Astrocyte of the spinal cord (primary cell): ENCODE measurements at places on chromosomes 3 and 15.

DNA sequence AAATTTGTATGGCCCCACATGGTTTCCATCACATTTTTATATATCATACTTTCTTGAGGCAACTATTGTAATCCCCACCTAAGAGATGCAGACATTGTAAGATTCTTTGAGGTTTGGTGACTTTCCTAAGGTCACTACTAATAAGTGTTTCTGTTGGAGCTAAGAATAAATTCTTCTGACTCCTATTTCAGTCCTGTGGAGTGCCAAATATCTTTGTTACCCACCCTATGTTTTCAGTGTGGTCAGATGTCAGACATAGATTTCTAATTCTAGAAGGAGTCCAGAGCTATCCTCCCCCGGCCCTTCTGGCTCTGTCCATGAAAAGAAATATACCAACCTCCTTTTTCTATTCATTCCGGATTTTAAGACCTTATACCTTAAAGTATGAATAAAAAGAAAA lies 46.2 kb upstream of the FILIP1L start:
- no peak for DNase-seq

GRCh38 chr15:31525185-31525695 lies 198.6 kb downstream of the KLF13 start:
- DNase-seq: no peak

GRCh38 chr3:58356054-58356453 lies 23.4 kb downstream of the PXK start:
- no peak for DNase-seq

DNA sequence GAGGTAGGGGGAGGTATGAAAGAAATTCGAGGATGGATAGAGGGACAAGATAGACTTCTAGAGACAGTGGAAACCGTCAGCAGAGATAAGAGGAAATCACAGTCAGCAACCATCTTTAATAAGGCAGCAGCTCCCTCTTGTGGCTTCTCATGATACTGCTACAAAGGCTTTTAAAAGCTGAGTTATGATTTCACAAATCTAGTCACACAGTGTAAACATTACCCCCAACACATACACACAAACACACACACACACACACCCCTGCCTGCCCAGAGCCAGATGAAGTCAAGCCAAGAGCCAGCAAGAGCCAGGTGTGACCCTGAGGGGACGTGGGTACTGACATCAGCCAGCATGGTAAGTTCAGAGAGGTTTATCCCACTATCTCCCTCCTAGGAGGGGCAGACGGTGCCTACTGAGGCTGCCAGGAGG lies 18.9 kb upstream of the TGM5 start:
- peak; percentile 57 for DNase-seq

DNA sequence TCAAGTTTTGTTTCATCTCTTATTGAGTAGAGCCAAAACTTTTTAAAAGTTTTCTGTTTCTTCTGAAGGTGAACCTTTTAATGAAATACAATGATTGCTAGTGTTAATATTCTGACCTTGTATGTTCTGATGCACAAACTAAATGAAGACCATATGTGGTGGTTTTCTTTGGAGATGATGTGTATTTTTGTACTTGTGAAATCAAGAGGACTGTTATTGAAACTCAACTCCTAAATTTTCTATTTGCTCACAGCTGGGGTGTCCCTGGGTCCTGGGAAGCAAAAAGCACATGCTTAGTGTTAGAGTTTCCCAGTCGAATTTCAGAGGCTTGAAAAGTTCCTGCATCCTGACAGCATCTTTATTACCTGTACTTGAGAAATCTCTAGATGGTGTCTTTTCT lies 1185.8 kb upstream of the ALCAM start:
- peak; percentile 58 for DNase-seq

DNA sequence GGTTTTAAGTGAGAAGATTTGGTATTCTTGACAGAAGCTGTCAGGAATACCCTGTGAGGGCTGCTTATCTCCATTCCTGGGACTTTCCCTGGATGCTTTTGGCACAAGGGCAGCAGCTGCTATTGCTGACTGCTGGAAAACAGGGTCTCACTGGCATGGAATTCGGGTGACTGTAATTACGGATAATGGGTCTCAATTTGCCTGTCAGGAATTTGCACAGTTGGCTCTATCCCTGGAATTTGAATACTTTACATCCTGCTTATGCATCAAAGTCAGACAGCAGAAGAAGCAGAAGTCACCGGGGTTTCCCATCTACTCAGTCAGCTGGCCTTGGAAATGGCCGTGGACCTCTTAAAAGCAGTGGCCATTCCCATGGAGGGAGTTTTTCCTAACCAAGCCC lies 25.9 kb upstream of the AKAP13 start:
- DNase-seq: peak; percentile 40

GRCh38 chr3:55066551-55067047 lies 138.7 kb upstream of the LRTM1 start:
- DNase-seq: peak; percentile 21

DNA sequence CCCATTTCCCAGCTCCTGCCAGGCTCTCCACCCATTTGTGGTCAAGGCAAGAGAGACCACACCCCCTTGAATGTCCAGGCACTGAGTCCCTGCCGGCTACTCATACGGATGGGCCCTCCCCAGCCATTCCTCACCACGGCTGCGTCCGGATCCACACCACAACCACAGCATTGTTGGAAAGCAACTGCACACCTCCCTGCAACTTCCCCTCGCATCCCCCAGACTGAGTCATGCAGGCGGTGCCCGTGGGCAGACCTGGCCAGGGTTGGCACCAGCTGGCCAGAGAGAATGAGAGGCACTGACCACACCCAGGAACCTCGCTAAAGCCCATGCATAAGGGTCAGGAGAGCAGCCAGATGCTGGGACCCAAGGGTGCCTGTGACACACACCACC lies 30.5 kb downstream of the LOXL1 start:
- DNase-seq: peak; percentile 95

DNA sequence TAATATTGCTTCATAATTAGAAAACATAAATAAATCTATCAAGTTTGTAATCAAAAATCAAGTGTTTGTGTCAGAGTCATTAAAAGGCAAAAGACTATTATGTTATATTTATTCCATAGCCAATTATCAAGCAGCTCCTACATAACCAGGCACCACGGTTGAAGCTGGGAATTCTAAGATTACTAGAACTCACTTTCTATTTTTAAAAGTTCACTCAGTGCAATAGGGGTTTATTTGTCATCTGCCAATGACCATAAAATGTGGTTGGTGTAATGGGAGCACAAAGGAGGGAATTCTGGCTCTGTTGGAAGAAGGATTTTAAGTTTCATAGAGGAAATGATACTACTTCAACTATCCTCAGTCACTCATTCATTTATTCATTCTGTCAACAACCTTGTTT lies 57.7 kb downstream of the TRIM69 start:
- DNase-seq: no peak

GRCh38 chr15:94070356-94071295 lies 160.7 kb upstream of the MCTP2 start:
- DNase-seq: peak; percentile 66

DNA sequence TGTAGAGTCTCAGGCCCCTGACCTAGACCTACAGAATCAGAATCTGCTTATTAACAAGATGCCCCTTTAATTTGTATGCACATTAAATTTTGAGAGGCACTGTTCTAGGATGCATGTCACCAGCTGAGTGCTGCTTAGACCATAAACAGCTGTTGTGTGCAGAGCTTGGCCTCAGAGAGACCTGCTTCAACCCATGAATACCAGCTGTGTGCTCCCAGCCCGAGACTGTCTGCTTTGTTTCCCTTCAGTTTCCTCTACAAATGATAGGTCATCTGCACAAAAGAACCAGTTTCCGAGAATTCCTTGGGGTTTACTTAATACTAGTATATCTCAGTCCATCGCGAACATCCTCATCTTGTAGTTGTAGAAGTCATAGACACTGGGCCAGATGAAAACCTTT lies 158.5 kb upstream of the PFN2 start:
- DNase-seq: no peak

- no peak for DNase-seq
Measured at GRCh38 chr3:50525191-50525910, 21.9 kb upstream of the CACNA2D2 start.

DNA sequence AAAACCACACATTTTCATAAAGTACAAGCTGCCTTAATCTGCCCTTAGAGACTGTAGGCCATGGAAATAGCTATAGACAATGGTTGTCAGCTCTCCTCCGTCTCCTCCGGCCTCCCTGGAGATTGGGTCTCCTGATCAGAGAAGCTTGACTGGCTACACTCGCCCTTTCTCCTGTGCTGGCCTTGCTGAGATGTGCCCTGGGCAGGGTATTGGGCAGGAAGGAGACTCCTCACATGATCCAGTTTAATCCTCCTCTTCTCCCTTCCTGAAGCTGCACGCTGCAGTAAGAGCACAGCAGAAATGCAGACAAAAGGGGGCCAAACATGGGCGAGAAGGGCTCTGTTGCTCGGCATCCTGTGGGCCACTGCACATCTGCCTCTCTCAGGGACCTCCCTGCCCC lies at the start of gene SLC24A5:
Gene SLC24A5, plus strand, starts transcription at position 246 of the 400 bp plus-strand sequence. Its CDS starts 55 bp downstream, at position 301.
- no peak for DNase-seq

GRCh38 chr3:40873934-40874699 lies 325.2 kb upstream of the CTNNB1 start:
- no peak for DNase-seq

DNA sequence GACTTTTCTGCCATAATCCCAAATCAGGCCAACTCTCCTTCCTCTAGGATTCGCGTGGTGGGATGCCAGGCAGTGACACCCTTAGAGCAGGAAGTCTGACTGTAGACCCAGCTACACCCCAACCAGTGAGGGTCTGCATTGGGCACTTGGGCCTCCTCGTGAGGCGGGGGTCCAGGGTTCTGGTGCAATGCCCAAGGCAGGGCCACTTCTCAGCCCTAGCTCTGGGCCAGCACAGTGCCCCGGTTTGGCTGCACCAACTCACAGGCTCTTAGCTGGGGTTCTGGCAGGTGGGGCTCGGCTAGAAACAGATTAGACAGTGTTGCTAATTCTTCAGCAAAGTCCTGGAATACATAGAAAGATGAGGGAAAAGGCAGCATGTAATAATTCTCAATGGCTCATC lies 12.7 kb downstream of the CDAN1 start:
- DNase-seq: no peak

DNA sequence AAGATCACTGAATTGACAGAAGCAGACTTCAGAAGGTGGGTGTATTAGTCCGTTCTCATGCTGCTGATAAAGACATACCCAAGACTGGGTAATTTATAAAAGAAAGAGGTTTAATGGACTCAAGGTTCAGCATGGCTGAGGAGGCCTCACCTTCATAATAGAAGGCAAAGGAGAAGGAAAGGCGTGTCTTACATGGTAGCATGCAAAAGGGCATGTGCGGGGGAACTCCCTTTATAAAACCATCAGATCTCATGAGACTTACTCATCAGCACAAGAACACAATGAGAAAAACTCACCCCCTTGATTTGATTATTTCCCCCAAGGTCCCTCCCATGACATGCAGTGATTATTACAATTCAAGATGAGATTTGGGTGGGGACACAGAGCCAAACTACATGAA lies 416.3 kb upstream of the EPHA3 start:
- DNase-seq: no peak

DNA sequence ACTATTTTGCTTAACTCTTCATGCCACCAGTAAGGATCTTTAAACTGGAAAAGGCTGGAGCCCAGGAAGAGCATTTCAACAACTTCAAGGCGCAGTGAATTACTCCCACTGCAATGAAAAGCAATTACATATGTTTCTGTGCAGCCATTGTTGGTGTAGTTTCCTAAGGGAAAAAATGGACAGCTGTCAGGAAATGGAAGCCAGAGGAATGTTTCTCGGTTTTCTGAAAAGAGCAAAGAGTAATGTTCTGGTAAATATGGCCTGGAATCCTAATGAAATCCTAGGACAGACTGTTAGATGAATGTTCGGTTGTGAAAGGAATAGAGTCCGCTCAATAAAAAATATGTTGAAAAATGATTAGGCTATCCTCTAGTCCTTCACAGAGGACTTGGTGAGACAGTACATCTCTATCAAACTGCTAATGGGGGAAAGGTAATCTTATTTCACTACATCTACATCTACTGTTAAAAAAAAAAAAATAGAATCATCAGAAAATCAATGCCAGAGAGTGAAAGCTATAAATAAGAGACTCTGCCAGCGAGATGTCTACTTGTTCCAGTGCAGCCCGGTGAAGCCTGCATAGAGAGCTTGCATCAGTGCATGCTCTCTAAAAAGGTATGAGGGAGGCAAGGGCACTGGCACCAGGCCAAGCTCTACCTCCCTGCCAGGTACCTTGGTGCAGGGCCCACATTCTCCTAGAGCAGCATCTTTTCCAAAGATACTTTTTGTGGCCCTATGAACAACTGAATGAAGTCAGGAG lies 68.2 kb upstream of the TJP1 start:
- no peak for DNase-seq
